ENCODE measurements at places on chromosomes 7 and 10.

GRCh38 chr10:118362103-118362502, 20.0 kb upstream of the FAM204A start:
- DNase-seq: no peak

DNA sequence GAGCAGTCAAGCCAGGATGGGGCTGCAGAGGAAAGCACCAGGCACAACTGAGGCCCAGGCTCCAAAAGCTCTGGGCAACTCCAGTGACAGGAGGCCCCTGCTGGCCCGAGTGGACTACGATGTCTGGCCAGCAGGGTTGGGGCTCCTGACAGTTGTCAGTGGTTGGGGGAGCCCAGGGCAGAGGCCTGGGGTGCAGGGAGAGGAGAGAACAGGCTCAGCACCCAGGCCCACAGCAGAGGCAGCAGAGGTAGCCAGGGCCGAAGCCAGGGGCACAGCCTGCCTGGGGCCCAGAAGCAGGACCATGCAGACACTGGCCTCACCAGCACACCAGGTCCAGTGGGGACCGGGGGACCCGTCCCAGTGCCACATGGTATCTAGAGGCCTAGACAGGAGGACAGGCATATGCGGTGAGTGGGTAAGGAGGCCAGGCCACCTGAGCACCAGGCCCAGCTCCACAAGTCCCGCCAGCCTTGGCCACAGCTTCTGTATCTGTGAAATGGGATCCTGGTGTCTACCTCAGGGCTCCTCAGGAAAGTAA, 46.0 kb upstream of the LRRC18 start:
- DNase-seq: no peak

GRCh38 chr10:86343761-86344160, 22.8 kb downstream of the GRID1 start:
- DNase-seq: no peak

GRCh38 chr7:100971111-100972001, 2.0 kb downstream of the MUC12 start:
- DNase-seq: no peak

GRCh38 chr10:27687743-27688142, 57.9 kb downstream of the MKX start:
- no peak for DNase-seq

DNA sequence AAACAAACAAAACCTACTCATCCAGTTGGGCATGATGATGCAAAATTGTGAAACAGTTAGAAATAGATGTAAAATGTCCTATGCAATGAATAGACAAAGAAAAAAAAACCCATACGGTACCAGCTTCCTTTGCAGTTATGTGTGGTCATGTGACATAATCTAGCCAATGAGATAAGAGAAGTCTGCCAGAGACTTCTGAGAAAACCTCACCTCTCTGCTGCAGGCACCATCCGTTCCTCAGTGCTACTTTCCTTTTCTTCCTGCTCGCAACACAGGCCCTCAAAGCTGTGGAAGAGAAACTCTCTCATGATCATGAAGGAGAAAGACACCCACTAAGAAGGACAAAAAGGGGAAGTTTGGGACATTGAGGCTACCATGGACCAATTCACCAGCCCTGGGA, 76.8 kb upstream of the CARD11 start:
- no peak for DNase-seq

DNA sequence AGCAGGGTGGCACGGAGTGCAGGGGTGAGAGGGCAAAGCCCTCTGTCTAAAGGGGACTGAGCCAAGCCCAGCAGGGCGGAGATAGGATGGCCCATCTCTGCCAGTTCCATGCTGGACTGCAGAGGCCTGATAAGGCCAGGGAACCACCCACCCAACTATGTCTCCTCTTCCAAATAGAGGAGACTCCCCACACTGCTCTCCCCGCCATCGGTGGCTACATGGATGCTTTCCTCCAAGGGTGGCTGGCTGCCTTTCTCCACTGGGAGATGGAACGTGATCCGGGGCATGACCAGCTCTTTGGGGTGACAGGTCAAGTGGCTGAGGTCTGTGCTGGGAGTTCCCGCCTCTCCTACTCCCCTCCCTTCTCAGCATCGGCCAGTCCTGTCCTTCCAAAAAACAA, 58.1 kb upstream of the MXI1 start:
- DNase-seq: no peak

DNA sequence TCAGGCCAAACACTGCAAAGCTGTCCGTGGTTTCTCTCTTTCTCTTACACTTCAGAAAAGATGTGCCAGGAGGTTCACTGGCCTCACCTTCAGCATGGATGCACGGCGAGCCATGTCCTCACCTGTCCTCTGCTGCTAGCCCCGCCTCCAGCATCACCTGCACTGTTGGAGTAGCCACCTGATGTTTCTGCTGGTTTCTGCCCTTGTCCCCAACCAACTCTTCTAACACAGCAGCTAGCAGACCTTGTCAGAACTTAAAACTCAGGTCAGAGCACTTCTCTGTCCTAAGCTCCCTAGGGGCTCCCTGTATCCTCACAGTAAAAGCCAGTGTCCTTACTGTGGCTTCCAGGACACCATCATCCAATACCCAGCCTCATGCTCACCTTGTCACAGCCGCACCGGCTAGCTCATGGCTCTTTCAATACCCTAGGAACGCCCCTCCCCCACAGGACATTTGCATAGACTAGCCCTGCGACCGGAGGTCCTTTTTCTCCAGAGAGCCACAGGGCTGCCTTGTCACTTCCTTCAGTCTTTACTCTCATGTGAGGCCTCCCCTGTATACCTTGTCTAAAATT, 15.2 kb downstream of the PALD1 start:
- no peak for DNase-seq

- no peak for DNase-seq
These were observed 43.2 kb upstream of the TES start for GRCh38 chr7:116167177-116167576.

DNA sequence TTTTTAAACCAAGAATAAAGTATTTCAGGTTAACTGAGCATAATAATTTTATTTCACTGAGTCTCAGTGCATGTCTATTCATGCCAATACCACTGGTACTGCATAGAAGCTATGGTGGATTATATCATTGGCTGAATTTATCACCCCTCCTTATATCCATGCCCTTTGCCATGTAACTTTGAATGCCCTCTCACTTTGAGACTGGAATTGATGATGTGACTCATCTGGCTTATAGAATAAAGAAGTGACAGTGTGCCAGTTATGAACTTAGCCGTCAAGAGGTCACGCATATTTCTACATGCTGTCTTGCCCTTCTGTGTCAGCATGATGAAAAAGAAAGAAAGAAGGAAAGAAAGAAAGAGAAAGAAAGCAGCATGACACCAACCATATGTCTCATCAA, 20.7 kb upstream of the ABLIM1 start:
- DNase-seq: no peak

DNA sequence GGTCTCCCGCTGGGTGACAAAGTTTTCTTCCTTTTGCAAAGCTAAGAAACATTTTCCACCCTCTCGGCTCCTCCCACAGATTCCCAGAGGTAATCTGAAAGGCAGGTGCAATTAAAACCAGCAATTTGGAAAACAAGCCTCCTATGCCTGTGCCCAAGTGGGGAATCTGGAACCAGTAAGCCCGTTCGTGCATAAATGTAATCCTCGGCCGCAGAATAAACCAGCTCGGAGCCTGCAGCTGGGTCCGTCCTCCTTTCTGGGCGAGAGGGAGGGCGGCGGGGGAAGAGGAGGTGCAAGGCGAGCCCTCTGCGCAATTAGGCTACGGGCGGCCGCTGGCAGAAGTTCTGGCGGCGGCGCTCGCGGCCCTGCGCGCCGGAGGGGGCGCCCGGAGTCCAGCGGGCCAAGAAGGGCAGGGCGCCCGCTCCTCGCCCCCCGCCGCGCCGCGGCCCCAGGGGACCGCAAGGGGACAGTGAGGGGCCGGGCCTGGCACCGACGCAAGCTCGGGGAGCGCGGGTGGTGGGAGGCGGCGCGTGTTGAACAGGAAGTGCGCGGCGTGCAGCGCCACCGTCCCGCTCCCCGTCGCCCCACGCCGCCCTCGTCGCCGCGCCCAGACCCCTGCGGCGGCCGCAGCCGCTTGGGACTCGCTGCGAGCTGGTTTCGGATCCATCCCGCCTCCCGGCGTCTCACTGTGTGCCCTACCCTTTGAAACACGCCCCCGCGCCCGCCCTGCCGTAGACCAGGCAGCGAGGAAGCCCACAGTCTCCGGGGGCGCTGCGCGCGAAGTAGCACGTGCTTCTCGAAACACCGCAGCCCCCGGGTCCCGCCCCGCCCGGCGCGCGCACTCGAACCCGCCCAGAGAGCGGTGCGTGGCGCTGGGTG, at the start of gene PRKAG2:
PRKAG2 (minus strand) TSS at position 217 of the 879 bp plus-strand sequence. CDS start 495 bp downstream, outside the sequence.
- DNase-seq: peak; percentile 74

GRCh38 chr10:110005719-110006118, 2.1 kb upstream of the ADD3 start:
- no peak for DNase-seq

- DNase-seq: no peak
These were observed 35.9 kb downstream of the TNRC18 start for GRCh38 chr7:5387711-5388245.
